Lower lobe of right lung (tissue), 2 donors: ENCODE measurements at places on chromosomes 2 and 18. TPM values are rescaled to one million over a fixed set of nuclear protein-coding genes. Genes with fewer than 3 reads are reported as not detected.

GRCh38 chr18:47873625-47874024 lies 56.8 kb downstream of the SMAD2 start:
- H3K27me3 ChIP-seq = no peaks in the 10 kb centered on the region
- no peak for DNase-seq

DNA sequence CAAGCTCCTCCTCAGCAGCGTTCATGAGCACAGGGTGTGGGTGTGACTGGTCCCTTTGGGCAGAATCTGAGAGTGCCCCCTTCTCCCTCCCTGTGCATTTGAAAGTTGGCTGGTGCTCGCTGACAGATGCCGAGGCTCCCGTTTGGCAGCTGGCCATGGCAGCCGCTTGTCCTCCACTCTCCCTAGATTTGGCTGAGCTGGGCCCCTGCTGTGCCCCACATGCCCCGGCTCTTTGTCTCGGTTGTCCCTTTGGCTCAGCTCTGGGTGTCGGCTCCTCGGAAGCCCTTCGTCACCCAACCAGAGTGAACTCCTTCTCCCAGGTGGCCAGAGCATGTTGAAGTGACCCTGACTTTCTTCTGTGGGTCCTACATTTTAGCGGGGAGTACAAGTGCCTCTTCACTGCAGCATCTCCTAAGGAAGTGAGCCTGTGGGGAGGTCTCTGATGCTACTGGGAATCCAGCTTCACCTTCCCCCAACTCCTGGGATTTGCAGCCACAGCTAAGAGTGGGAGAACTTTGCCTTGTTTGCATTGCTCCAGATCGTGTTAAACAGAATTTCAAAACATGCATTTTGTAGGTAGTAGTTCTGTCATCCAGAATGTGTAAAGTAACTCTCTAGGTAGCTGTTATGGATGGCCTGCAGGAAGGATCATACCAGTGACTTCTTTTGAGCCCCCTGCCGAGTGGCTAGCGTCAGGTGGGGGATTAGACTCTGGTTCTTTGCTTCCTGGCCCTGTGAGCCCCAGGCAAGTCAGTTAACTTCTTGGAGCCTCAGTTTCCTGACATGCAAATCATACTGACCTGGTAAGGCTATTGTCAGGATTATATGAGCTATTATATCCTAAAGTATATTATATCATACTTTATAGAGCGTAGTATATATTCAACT lies 24.2 kb downstream of the HPCAL1 start:
- peaks cover 7% of the 10 kb centered on the region for H3K36me3 ChIP-seq
- H3K4me1 ChIP-seq = peaks cover 77% of the 10 kb centered on the region
- DNase-seq = no peak

DNA sequence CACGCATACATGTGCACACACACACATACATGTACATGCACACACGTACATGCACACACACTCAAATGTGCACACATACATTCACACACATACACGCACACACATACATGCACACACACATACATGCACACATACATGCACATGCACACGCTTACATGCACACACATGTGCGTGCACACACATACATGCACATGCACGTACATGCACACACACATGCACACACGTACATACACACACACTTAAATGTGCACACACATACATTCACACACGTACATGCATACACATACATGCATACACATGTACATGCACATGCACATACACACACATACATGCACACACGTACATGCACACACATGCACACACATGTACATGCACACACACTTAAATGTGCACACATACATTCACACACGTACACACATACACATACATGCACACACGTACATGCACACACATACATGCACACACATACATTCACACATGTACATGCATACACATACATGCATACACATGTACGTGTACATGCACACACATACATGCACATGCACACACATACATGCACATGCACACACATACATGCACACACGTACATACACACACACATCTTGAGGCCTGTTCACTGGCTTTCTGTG lies 283.7 kb upstream of the ID2 start:
- no peak overlapping the region for H3K4me3 ChIP-seq
- H3K36me3 ChIP-seq = no peaks in the 10 kb centered on the region
- H3K27me3 ChIP-seq = no peaks in the 10 kb centered on the region
- H3K27ac ChIP-seq = no peak overlapping the region

DNA sequence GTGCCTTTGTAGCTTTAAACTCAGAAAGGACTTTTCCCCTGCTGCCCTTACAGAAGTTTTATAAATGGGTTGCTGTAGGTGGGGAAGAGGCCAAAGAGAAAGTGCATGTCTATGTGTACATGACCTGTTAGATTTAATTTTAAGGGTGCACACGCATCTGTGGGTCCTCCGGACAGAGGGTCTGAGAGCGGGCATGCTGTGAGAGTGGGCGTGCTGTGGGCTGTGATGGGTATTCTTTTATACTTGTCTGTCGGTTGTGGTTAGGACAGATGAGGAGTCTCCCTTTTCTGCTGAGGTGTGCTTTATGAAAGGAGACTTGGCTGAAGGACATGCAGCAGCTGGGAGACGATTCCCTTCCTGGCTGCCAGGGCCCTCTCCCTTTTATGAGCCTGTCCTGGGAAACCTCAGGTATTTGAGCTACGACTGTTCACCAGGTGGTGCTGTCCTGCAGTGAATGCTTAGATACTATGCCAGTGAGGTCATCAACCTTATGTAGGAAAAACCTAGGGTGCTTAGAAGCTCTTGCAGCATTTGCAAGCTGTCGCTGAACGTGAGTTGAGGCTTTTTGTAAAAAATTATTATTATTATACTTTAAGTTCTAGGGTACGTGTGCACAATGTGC lies 67.5 kb downstream of the TANC1 start:
- H3K36me3 ChIP-seq = no peaks in the 10 kb centered on the region
- no peak overlapping the region for H3K27ac ChIP-seq
- H3K27me3 ChIP-seq = no peaks in the 10 kb centered on the region
- no peak for DNase-seq
- H3K4me1 ChIP-seq = peaks cover 38% of the 10 kb centered on the region

GRCh38 chr18:68263481-68263880 lies 451.4 kb downstream of the TMX3 start:
- no peaks in the 10 kb centered on the region for H3K27me3 ChIP-seq
- H3K4me3 ChIP-seq = no peak overlapping the region
- no peak for DNase-seq
- H3K27ac ChIP-seq = no peak overlapping the region
- no peaks in the 10 kb centered on the region for H3K36me3 ChIP-seq
- no peaks in the 10 kb centered on the region for H3K4me1 ChIP-seq

DNA sequence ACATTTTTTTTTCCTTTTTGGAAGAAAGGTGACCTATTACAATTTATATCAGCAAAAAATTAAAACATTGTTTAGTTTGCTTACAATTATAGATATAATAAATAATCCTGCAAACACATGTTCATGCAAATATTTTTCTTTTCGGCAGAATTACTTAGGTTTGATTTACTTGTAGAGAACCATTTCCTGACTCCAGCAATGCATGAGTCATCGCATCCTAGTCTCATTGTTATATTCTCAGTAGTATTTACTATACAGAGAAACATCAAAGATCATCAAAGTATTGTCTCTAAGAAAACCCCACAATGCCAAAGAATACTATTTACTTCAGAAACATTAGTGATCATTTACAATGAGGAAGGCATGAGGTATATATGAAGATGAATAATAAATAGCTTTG lies 40.4 kb upstream of the MTIF2 start:
- H3K4me1 ChIP-seq = no peaks in the 10 kb centered on the region
- H3K27me3 ChIP-seq = no peaks in the 10 kb centered on the region
- DNase-seq = no peak
- no peak overlapping the region for H3K4me3 ChIP-seq
- H3K36me3 ChIP-seq = peaks cover 49% of the 10 kb centered on the region

- peaks cover 28% of the 10 kb centered on the region for H3K4me1 ChIP-seq
- H3K36me3 ChIP-seq = no peaks in the 10 kb centered on the region
- DNase-seq = peak; percentile 46
Observed at GRCh38 chr2:132670496-132671150, 618 bp upstream of the LYPD1 start.

DNA sequence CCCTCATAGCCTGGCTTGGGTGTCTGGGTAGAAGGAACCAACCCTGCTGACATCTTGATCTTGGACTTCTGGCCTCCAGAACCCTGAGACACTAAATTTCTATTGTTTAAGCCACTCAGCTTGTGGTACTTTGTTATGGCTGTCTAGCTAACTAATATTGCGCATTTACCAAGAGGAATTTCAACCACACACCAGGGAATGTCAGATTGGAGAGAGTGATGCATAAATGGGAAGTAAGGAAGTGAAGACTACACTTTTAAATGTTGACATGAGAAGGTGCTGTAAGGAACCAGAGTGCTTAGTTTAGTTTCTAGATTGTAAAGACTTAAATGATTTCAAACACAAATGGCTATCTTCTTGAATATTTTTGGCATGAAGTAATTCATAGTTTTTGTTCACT lies 98.9 kb upstream of the ITGB6 start:
- peaks cover 68% of the 10 kb centered on the region for H3K36me3 ChIP-seq
- DNase-seq = no peak
- no peaks in the 10 kb centered on the region for H3K27me3 ChIP-seq
- peaks cover 26% of the 10 kb centered on the region for H3K4me1 ChIP-seq
- no peak overlapping the region for H3K27ac ChIP-seq
- H3K4me3 ChIP-seq = no peak overlapping the region

DNA sequence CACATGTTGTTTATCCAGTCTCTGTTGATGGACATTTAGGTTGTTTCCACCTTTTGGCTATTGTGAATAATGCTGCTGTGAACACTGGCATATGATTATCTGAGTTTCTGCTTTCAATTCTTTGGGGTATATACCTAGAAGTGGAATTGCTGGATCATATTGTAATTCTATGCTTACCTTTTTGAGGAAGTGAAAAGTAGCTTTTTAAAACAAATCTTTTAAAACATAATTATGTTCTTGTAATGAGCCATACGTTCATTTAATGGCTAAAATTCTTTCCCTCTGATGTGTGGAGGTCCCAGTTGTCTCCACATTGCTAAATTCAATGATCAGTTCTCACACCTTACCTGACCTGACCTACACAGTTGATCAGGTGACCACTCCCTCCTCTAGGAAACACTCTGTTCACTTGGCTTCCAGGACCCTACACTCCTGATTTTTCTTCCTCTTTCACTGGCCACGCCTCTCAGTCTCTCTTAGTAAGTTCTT lies 27.8 kb upstream of the SERTAD2 start:
- no peaks in the 10 kb centered on the region for H3K27me3 ChIP-seq
- H3K36me3 ChIP-seq = no peaks in the 10 kb centered on the region
- H3K4me3 ChIP-seq = no peak overlapping the region
- peaks cover 5% of the 10 kb centered on the region for H3K4me1 ChIP-seq

GRCh38 chr18:23871410-23871809 lies 143.1 kb upstream of the TTC39C start:
- no peak for DNase-seq
- H3K4me3 ChIP-seq = no peak overlapping the region
- no peaks in the 10 kb centered on the region for H3K4me1 ChIP-seq

DNA sequence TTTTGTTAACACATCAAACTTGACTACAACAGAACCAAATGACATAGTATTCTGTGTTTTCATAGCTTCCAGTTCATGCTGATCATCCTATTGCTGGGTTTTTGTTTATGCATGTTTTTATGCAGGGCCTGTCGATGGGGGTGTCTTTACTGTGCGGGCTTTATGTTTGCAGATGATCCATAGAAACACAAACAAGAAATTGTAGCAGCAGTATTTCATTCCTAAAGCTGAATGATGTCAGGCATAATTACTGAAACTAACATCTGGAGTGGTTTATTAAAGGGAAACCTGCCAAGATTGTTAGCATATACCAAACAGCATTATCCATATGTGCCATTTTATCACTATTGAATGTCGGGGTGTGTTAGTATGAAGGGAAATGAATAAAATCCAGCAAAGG lies 129.7 kb downstream of the PTPRM start:
- H3K27me3 ChIP-seq = no peaks in the 10 kb centered on the region
- no peaks in the 10 kb centered on the region for H3K36me3 ChIP-seq
- no peak overlapping the region for H3K4me3 ChIP-seq
- no peak overlapping the region for H3K27ac ChIP-seq
- no peaks in the 10 kb centered on the region for H3K4me1 ChIP-seq

DNA sequence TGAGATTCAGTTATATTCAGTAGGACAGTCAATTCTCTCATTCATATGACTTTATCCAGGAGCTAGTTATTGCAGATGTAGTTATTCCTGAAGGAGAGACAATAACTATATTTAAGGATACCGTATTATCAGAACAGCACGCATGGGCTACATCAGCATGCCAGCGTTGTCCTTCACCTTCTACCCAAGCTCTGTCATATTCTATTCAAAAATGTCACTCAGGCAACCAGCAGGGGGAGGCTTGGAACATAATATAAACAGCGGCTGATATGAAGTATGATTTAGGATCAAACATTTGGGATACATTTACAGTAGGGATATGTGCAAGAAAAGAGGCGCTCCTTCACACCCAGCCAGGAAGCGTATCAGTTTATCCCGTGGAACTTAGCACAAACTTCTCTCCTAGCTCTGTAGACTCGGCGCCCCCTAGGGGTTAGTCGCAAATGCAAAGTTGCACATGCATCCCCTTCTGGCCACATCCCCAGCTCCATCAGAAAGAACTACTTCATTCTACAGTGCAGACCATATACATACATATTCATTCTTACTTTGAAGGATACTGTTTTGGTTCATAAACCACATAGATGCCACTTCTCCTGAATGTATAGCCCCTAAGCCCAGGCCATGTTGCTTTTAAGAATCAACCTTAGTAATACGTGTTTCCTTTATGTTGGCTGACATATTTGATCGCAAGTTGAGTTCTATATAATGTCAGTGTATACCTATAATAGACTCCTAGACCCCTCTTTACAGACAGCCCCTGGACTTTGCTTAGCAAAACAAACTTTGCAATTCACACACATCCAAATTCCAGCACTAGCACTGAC lies 759.4 kb downstream of the ADCYAP1 start:
- peaks cover 4% of the 10 kb centered on the region for H3K4me1 ChIP-seq
- no peaks in the 10 kb centered on the region for H3K36me3 ChIP-seq
- peak; percentile 85 for DNase-seq

- H3K27me3 ChIP-seq = no peaks in the 10 kb centered on the region
- no peaks in the 10 kb centered on the region for H3K36me3 ChIP-seq
- H3K4me1 ChIP-seq = no peaks in the 10 kb centered on the region
- H3K27ac ChIP-seq = no peak overlapping the region
- DNase-seq = no peak
Observed at GRCh38 chr2:140177086-140177485, 1396.9 kb upstream of the NXPH2 start.

DNA sequence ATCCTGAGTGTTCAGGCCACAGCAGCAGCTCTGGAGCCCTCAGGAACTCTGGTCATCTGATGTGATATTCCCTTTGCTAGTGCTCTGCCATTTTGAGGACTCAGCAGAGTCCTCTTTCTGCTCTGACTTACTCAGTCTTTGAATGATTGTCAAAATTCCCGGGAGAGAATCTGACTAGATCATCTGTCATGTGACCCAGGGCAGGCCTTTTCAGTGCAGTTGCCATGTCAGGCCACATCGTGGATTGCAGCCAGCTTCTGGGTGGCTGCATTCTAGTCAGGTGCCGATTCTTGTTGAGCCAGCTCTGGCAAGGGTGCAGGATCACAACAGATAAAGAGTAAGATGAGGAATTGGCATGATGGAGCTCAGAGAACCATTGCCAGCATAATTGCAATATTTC lies 795.6 kb downstream of the CPS1 start:
- no peak overlapping the region for H3K27ac ChIP-seq
- no peaks in the 10 kb centered on the region for H3K4me1 ChIP-seq
- no peaks in the 10 kb centered on the region for H3K27me3 ChIP-seq
- DNase-seq = no peak

POMC gene
- 3.9 TPM for total RNA-seq

ANKMY1 gene
- total RNA-seq = 29.3 TPM

PXDN gene
- total RNA-seq = 36.3 TPM

VWA3B gene
- total RNA-seq = 7.9 TPM

UGT1A1 gene
- 0.24 TPM for total RNA-seq

METAP1D gene
- total RNA-seq = 3.8 TPM

RNF152 gene
- 13.4 TPM for total RNA-seq
